Vagina (tissue), 2 donors: ENCODE measurements at places on chromosomes 6 and 20. TPM values are rescaled to one million over a fixed set of nuclear protein-coding genes. Genes with fewer than 3 reads are reported as not detected.

GRCh38 chr6:13407709-13408695 is 79.4 kb downstream of the GFOD1 start:
- DNase-seq = no peak

DNA sequence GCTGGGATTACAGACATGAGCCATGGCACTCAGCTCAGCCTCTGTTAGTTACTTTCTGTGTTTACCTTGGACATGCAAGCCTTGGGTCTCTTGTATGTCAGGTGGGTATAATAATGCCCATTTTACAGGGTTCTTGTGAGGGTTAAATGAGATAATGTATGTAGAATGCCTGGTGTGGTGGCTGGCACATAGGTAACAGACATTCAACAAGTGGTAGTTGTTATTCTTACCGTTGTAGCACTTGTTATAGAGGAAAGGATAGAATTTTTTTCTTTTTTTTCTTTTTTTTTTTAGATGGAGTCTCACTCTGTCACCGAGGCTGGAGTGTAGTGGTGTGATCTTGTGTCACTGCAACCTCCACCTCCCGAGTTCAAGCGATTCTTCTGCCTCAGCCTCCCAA is 8.0 kb upstream of the KIF13A start:
- DNase-seq = no peak

GRCh38 chr6:52691718-52692117 is 20.8 kb downstream of the TMEM14A start:
- DNase-seq = no peak

DNA sequence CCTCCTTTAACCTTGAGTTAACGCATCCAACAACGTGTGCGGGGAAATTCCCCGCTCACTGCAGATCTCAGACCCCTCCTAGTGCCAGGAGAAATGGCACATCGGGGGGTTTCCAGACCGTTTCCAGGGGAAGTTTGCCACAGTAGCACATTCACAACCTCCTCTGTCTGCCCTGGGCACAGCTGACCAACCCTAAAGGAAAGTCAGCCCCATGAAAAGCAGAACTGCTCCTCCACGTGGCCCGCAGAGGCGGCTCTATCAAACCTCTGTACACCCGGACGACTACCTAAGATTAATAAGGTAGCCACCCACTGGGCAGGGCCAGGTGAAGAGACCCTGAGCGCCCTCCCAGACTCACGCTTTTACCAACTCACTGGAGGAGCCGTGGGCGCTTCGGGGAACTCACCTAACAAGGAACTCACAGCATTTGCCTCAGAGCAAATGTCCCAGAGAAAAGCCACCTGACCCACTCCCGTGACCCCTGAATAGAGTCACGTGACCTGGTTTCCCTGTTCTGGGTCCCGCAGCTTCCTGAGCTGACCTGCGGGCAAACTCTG is 93.1 kb downstream of the PRND start:
- no peak for DNase-seq

The PRRC2A gene
- total RNA-seq = 74.6 TPM

- DNase-seq = no peak
Measured at GRCh38 chr20:48635791-48636267, 192.0 kb downstream of the PREX1 start.
